Fibroblast of gingiva (primary cell): ENCODE measurements at places on chromosomes 3 and 15.
A peak's percentile ranks its signal among the peaks of the same experiment; 100 is the strongest.

DNA sequence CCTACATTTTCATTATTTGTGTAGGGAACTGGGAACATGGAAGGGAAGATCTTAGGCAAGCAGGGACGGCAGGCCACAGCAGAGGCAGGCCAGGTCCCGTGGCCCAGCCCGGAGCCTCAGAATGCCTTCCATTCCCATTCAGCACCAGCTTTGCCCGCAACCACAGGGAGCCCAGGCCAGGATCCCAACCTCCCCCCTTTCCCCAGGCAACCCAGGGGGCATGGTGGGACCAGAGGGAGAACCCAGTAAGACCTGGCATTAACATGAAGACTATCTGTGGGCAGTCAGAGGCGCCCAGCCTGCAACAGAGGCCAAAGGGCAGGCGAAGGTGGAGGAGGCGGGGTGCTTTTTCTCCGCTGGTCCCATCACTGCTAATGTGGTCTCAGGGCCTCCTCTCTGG, 135.6 kb downstream of the TPRA1 start:
- no peak for DNase-seq

DNA sequence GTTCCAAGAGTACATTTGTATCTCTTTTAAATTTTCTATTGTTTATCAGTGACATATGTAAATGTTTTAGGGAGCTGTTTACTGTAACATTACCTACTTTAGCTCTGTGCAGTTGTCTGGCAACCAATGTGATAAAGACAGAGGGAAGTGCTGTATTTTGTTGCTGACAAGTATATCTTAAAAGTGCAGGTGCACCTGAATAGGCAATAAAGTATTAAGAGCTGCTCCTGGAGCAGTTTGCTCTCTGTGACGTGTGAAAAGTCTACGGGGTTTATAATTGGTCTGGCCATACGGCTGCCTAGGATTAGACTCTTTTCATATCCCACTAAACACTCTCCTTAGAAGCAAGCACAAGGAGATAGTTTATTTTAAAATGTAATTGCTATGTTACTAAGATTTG, 178.3 kb downstream of the IGF1R start:
- DNase-seq = no peak

- DNase-seq = no peak
These were observed 55.5 kb downstream of the CACNA2D3 start for GRCh38 chr3:54177816-54178215.

DNA sequence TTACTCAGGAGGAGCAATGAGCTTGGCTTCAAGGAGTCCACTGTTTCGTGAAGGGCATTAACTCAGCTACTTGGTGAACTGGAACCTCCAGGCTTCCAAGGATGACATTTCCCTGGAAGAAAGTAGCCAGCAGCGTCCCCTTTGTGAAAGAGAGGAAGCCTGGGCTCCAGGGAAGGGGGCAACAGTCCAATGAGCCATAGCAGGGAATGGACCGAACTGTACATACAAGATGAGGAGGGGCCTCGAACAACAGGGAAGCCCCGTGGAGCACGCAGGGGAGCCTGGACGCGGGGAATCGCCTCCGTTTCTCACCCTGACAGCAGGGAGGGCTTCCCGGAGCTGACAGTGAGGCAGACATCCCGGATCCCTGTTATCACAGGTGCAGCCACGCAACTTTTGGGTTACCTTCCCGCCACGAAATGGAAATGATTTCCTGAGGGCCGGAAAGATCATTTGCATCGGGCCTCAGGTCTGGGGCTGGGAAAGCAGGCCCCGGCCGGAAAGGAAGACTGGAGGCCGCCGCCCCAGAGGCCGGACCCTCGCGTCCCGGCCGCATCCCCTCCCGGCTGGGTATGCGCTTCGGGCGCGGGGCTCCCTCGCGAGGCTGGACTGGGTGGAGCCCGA, 475 bp upstream of the SPINT1 start:
- no peak for DNase-seq

DNA sequence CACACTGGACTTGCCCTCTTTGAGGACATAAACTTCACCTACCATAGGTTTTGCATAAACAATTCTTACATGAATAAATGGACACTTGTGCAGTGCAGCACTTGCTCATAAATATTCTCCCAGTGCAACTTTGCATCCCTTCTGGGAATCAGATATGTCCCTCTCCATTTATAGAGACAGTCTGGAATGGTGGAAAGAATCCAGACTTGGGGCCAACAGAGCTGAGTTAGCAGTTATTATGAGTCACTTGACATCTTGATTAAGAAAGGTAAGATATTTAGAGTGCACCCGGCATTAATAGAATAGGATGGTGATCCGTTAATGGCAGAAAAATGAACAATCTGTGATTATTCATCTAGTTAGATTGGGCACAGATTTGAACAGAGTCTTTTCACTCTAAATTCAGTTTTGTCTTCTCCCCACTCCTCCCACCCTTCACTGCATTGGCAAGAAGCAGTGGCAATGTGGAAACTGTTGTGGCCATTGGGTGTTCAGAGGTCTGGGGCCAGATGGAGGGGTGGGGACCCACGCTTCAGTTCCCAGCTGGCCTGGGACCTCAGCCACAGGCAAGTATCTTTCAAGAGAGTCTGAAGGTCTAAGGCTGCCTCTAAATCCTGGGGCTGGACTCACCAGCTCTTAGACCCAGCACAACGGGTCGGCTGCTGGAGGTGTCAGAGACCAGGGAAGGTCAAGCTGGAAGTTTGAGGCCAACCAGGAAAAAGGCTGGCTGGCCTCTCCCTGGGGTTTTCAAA, 58.9 kb upstream of the KY start:
- no peak for DNase-seq

DNA sequence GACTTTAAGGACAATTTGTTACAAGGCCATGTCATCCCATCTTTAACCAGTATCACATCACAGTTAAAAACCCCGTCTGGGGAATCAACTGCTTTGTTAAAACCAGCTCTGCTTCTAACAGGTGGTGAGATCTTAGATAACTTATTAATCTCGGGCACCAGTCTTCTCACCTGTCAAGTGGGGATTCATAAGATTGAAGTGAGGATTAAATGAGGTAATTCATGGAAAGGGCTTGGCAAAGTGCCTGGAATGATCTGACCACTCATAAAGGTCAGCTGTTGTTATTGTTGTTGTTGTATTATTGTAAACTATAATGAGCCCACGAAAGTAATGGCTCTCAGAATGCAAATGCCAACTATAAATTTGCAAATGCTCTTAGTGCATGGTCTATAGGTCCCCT, 30.1 kb upstream of the SLC24A5 start:
- no peak for DNase-seq

DNA sequence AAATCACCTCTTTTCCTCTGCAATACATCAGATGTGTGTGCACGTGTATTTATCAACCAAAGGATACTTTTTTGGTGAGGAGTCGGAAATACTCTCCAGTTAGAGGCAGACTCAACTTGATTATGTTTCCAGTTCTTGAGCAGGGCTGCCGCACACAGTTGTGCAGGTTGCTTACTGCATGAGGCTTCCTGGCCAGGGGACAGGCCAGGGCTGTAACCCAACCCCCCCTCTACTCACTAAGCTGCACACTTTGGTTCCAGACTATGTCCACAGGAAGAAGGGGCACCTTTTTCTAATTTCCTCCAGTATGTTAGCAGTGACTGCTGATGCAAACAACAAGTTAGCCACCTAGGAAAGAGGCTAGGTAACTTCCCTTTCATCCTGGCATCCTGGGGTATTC, 476.9 kb upstream of the TBL1XR1 start:
- DNase-seq = no peak

DNA sequence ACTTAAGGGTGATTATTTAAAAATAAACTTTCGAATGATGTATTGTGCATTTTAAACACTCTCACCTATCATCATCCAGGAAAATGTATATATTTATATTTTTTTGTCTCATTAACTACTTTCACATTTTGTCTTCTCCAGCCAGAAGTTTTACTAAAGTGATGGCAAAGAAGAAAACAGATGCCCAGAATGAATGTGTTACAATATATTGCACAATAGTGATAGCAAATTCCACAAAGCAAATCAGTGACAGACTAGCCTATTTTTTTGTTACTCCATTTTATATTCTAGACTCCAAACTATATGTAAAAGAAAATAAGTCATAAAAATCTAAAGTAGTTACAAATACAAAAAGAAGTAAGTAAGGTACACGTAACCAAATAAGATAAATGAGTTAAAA, 414.7 kb downstream of the EPHA3 start:
- peak; percentile 3 for DNase-seq

DNA sequence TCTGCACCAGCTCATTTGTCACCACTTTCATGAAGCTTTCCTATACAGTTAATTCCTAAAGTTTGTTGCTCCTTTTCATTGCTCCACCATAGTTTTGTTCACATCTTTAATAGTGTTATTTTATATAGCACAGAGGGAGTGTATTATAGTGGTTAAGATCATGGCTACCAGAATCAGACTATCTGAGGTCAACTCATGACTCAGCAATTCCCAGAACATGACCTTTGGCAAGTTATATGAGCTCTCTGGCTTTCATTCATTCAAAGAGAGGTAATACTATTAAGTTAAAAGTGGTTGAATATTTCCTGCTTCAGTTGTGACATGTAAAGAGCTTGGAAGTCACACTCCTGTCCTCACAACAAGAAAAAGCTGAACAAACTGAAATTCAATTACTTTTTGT, 1073.5 kb downstream of the NAALADL2 start:
- peak; percentile 42 for DNase-seq

GRCh38 chr15:55873024-55873720, 120.2 kb downstream of the NEDD4 start:
- DNase-seq = no peak
